Naive thymus-derived CD4-positive, alpha-beta T cell (primary cell): ENCODE measurements at places on chromosomes 1 and 21. TPM values are rescaled to one million over a fixed set of nuclear protein-coding genes. Genes with fewer than 3 reads are reported as not detected.
A peak's percentile ranks its signal among the peaks of the same experiment; 100 is the strongest.

DNA sequence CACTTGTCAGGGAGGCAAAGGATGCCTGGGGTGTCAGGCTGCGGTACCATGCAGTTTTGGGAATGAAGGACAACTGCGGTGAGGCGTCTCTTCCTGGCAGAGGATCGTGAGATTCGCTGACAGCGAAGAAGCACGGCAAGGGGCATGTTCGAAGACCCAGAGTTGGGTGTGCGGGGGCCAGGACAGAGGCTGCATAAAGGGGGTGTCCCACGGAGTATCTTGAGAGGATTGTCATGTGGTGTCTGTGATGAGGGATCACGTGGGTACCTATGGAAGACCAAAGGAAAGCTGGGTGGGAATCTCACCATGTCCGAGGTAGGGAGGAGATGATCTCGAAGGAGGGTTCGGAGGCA, 372 bp downstream of the SLC25A44 start:
- H3K27ac ChIP-seq: peak overlapping the region; percentile 86
- peaks cover 13% of the 10 kb centered on the region for H3K36me3 ChIP-seq
- peaks cover 31% of the 10 kb centered on the region for H3K4me1 ChIP-seq
- peak overlapping the region; percentile 92 for H3K4me3 ChIP-seq
- H3K27me3 ChIP-seq: no peaks in the 10 kb centered on the region

Gene COG2
- 47.5 TPM for total RNA-seq

Gene TSPEAR
- not detected for total RNA-seq

- no peaks in the 10 kb centered on the region for H3K4me1 ChIP-seq
- no peaks in the 10 kb centered on the region for H3K27me3 ChIP-seq
- no peak overlapping the region for H3K27ac ChIP-seq
- no peak overlapping the region for H3K4me3 ChIP-seq
- no peak for DNase-seq
Measured at GRCh38 chr1:65964123-65964522, 171.4 kb downstream of the PDE4B start.

Gene INKA2
- total RNA-seq: 0.94 TPM

Gene SPRR3
- not detected in 2 replicates for total RNA-seq

- no peaks in the 10 kb centered on the region for H3K27me3 ChIP-seq
- no peak overlapping the region for H3K27ac ChIP-seq
- no peak overlapping the region for H3K4me3 ChIP-seq
- H3K4me1 ChIP-seq: no peaks in the 10 kb centered on the region
Measured at GRCh38 chr1:222243902-222244301, 304.0 kb downstream of the HHIPL2 start.

DNA sequence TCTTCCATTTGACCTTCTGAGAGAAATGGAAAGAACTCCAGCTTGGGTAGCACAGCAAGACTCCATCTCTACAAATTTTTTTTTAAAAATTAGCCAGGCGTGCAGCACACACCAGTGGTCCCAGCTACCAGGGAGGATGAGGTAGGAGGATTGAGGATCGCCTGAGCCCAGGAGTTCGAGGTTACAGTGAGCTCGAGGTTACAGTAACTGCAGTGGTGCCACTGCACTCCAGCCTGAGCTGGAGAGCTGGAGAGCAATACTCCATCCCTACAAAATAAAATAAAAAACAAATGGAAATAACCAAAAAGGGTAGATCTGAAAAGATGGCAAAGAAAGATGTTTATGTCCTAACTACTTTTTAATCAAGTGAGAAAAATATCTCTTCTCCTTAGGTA, 14.5 kb downstream of the POGZ start:
- no peak for DNase-seq
- H3K27me3 ChIP-seq: no peaks in the 10 kb centered on the region
- H3K36me3 ChIP-seq: no peaks in the 10 kb centered on the region
- peaks cover 4% of the 10 kb centered on the region for H3K4me1 ChIP-seq

DNA sequence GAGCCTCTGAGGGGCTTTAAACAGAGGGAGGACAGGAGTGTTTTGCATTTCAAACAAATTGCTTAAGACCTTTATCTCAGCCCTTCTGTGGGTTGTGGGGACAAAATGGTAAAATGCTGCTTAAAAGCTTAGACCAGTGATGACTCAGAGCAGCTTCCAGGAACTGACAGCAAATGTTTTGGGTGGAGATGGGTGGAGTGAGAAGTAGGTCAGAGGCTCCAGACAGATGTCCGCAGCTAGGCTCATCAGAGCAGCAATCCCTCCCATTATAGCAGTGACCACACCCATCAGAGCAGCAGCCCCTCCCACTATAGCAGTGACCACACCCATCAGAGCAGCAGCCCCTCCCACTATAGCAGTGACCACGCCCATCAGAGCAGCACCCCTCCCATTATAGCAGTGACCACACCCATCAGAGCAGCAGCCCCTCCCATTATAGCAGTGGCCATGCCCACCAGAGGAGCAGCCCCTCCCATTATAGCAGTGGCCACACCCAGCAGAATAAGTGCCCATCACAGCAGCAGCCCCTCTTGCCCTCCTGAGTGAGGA, 532.2 kb downstream of the MATN1 start:
- no peak overlapping the region for H3K27ac ChIP-seq
- H3K36me3 ChIP-seq: no peaks in the 10 kb centered on the region
- H3K27me3 ChIP-seq: no peaks in the 10 kb centered on the region
- peaks cover 17% of the 10 kb centered on the region for H3K4me1 ChIP-seq
- no peak overlapping the region for H3K4me3 ChIP-seq

DNA sequence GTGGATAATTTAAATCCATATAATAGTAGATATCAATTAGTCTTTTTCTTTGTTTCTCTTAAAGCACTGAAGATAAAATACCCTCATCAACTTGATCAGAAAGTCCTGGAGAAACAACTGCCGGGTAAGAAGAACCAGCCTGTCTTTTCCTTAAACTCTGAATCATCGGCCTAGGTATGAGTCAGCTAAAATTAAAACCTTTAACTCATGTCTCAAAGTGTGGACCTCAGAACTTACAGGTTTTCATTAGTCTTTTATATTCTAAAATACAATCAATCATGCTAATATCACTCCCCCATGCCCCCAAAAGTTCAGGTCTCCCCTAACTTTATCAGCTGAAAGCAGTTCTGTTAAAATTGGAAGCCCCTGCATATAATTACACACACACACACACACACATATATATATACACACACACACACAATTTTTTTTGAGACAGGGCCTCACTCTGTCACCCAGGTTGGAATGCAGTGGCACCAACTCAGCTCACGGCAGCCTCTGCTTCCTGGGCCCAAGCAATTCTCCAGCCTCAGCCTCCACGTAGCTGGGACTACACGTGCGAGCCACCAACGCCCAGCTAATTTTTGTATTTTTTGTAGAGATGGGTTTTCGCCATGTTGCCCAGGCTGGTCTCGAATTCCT, 61.3 kb downstream of the B3GALNT2 start:
- no peak overlapping the region for H3K27ac ChIP-seq
- peaks cover 11% of the 10 kb centered on the region for H3K36me3 ChIP-seq
- no peaks in the 10 kb centered on the region for H3K4me1 ChIP-seq
- DNase-seq: no peak
- no peak overlapping the region for H3K4me3 ChIP-seq

GRCh38 chr1:247113733-247114271, 9.6 kb upstream of the ZNF669 start:
- DNase-seq: no peak
- no peak overlapping the region for H3K4me3 ChIP-seq
- H3K27me3 ChIP-seq: peaks cover 4% of the 10 kb centered on the region
- H3K27ac ChIP-seq: no peak overlapping the region

DNA sequence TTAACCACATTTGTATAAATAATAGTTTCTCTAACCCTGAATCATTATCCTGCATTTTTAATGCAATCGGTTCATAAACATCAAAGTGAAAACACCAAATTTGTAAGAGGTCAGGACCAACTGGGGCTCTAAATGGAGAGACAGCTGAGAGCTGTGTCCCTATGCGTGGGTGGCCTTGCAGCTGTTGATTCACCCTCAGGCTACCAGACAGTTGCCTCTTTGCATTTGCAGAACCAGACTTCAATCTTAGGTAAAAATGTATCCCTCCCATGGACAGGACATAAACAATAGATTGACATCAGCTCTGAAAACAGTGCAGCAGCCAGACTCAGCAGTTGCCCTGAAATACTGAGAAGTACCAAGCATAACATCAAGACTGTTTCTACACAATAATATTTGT, 8.8 kb upstream of the TGFB2 start:
- H3K4me3 ChIP-seq: no peak overlapping the region
- no peaks in the 10 kb centered on the region for H3K27me3 ChIP-seq
- H3K27ac ChIP-seq: no peak overlapping the region
- no peaks in the 10 kb centered on the region for H3K36me3 ChIP-seq

DNA sequence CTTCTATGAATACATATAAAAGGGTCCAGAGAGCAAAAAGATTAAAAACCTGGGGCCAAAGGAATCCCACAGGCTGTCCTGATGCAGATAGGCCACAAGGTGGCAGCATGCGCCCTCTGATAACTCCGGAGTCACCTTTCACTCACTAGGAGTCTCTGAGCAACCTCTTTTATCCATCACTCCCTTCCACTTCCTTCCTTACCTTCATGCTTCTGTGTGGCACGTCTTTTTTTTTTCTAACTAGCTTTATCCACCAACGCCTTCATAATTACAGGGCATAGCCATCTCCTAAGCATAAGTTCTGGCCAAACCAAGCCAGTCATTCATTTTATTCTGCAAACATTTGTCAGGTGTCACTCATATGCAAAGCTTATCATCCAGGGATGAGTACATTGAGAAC, 3.9 kb upstream of the PGLYRP4 start:
- no peaks in the 10 kb centered on the region for H3K27me3 ChIP-seq
- H3K27ac ChIP-seq: no peak overlapping the region
- peak; percentile 54 for DNase-seq
- no peak overlapping the region for H3K4me3 ChIP-seq
- H3K36me3 ChIP-seq: no peaks in the 10 kb centered on the region
